Memory B cell (primary cell): ENCODE measurements at places on chromosomes 7 and 10.
A peak's percentile ranks its signal among the peaks of the same experiment; 100 is the strongest.

GRCh38 chr10:118720685-118721538, 33.9 kb downstream of the CACUL1 start:
- peak; percentile 61 for DNase-seq

- DNase-seq: no peak
Observed at GRCh38 chr10:47214520-47214919, 85.5 kb upstream of the GDF10 start.

DNA sequence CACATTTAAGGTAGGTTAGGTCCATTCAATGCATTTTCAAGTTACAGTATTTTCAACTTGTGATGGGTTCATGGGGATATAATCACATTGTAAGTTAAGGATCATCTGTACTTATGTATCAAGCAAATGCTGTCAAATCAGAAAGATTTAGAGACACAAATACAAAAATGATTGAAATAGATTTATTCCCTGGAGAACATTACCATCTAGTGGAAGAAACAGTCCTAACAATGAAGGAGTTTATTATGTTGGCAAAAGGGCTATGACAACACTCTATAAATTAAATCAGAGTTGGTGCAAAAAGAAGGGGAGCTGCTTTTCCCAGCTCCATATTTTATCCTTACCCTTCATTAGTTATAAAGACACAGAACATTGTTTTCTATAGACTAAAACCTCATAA, 69.0 kb downstream of the PRSS58 start:
- DNase-seq: no peak

GRCh38 chr7:117068511-117069145, 115.3 kb downstream of the ST7 start:
- no peak for DNase-seq

DNA sequence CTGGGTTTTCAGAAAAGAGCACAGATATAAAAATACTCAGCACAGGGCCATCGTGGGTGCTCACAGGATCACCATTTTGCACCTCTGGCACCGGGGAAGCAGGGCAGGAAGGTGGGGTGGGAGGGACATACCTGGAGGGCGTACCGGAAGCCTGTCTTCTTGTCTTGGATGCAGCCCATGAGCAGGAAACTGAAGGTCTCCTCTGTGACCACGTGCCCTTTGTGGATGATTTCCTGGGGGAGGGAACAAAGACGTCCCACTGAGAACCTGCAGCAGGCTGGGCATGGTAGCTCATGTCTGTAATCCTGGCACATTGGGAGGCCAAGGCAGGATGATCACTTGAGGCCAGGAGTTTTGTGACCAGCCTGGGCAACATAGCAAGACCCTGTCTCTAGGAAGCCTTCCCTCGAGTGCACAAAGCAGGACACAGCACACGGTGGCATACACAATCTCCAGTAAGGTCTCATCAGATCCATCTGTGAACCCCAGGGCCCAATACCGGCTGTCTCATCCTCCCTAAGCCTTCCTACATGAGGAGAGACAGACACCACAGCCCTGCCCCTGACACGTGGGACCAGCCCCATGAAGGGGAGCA, 9.5 kb downstream of the PTCD1 start:
- DNase-seq: no peak

DNA sequence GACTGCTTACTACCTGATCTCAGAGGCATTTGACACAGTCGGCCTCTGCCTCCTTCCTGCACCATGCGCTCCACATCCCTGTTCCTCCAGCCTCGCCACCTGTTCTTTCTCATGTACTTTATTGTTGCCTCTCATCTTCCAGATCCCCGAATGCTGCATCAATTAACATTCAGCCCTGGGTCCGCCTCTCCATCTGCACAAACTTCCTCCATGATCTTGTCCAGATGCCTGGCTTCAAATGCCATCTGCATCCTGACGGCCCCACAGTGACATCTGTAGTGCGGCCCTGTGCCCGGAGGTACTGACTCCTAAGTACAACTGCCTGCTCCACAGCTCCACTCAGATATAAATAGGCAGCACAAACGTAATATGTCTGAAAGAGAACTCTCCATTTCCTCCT, 51.2 kb upstream of the STK17A start:
- DNase-seq: no peak

DNA sequence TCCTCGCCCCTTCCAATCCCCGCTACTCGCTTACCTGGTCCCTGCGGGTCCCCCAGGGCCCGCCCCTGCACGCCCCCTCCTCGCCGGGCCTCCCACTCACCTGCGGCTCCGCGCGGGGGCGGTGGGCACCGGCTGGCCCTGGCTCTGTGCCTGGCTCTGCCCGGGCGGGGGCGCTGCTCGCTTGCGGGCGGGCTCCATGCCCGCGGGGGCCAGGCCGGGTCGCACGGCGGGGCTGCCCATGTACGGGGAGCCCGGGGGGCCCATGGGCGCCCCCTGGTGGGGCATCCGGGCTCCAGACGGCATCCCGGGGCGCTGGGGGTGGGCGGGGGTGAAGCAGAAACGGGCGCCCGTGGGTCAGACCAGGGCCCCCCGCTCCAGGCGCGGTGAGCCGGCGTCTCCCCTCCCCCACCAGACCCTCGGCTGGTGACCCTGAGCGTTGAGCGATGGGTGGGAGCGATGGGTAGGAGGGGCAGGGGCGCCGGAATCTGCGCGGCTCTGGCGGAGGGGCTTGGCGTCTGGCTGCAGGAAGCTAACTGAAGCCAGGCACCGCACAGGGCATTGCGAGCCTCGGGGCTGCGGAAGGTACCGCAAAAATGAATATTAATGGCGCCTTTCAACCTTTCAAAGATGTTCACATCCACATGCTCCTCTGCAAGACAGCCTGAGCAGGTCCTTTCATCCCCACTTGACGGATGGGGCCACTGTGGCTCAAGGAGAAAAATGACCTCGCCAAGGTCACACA, 3.0 kb downstream of the SMARCD3 start:
- DNase-seq: peak; percentile 78

DNA sequence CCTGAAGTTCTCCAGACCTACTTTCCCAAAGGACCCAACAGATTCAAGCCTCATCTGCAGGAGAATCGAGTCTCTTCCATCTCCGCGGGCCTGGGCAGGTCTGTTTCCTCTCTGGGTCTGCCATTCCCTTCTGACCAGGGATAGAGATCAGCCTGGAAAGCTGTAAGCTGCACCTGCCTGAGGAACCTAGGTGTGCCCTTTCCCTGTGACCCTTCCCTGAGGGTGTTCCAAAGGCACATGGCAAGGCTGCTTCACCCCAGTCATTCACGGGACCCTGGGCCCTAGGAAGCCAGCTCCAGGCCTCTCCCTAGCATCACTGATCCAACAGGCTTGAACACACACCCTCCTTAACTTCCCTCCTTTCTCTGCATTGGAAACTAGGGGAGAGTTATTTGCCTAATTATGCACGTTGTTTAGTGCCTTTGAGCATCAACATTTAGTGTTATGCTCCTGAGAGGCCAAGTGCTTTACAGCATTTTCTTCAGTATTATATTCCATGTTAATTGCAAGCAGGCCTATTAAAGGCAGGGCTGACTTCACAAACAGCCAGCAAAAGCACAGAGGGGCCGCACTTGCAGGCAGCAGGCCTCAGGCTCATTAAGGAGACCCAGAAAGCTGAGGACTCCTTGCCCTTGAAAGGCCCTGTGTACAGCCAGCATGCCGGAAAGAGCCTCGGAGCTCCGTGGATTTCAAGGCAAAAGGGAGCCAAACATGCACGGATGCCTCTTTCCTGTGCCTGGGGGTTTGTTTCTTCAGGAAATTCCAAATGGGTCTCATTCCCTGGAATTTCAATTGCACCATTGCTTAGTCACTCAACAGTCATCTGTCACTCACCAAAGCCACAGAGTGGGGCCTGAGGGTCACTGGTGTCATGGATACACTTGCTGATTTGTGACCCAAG, 91.0 kb upstream of the FAM20C start:
- no peak for DNase-seq
